ENCODE measurements at places on chromosomes 3 and 15.
A peak's percentile ranks its signal among the peaks of the same experiment; 100 is the strongest.

- DNase-seq, result peak; percentile 13
These were observed at the start of gene LIPH for GRCh38 chr3:185552358-185552877. TSS of gene LIPH (minus strand) at chr3:185552588. CDS start at chr3:185552471, 117 bp downstream.

DNA sequence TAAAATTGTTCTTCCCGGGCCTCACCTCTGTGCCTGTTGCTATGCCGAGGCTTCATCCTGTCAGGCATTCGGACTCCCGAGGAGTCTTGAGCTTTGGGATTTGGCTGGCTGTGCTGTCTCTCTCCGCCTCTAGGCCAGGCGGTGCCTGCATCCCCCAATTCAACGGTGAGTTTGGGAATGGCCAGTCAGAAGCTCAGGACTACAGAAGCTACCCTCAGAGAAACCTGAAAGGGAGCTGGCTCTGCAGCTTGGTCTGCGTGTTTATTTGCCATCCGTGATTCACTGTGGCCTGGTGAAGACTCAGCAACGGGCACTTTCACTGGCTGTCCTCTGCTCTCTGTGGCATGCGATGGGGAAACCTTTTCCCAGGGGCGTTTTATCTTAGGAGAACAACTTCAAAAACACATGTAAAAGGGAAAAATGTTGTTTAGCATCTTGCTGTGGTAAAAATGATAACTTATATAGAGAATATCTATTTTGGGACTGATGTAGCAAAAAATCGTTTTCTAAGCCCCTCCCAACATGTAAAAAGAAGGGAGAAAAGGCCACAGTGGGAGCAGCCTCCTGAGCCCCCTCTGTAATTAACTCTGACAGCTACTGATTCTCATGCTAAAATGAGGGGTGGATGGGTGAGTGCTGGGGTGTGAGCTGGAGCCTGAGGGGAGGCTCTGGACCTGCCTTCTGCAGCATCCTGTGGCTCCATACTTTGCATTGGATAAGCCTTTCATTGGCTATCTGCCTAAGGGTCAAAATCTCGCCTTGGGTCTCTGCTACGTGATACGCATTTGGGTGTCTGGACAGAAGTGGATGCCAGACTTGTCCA, 103.4 kb upstream of the KLHL25 start:
- no peak for DNase-seq

GRCh38 chr3:180409883-180410282, 192.1 kb upstream of the TTC14 start:
- DNase-seq, result no peak

DNA sequence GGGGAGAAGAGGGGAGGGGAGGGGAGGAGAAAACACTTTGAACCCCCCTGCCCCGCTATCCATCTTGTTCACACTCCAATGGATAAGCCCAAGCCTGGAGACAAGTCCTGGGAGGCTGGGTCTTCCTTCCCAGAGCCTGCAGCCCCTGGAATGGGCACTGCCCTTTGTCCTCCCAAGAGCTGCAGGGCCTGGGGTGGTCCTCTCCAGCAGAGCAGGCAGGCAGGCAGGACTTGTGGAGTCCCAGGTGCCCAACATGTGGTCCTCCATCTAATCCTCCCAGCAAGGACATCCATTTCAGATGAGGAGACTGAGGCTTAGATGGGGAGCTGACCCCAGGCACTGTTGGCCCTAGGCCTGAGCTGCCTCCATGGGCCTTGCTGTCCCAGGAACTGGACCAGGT, 10.4 kb upstream of the MESP2 start:
- no peak for DNase-seq

DNA sequence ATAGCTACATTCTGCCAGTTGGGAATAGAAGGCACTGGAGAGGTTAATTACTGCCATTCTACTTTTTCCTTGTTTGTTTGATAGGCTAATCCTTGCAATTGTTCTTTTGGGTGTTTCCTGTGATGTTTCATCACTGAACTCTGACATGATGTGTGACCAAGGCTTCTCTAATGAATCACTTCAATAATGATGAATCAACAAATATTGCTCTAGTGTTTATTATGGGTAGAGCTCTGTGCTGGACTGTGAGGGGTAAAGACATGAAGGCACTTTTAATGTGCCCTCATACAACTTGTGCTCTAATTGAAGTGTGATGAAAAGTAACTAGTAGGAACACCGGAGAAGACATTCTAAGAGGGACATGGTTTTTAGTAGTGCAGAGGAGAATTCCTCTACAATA, 233.6 kb downstream of the WDR72 start:
- DNase-seq, result no peak
